A549 treated with ZK216348 at 1 μM for 4 hours (cell line): ENCODE measurements at places on chromosomes 16 and 17. TPM values are rescaled to one million over a fixed set of nuclear protein-coding genes. Genes with fewer than 3 reads are reported as not detected.

The PRAC1 gene
- total RNA-seq = not detected in 5 replicates

The CCL7 gene
- total RNA-seq = 0.65 TPM in 1 of 5 replicates, not detected in the others

The TP53TG3 gene
- 0.39 to 0.70 TPM (median 0.55 TPM) in 3 of 5 replicates, not detected in the others for total RNA-seq

The RNF213 gene
- total RNA-seq = 51.9 to 69.9 TPM (median 67.4 TPM) in 5 replicates

The CFAP97D1 gene
- not detected in 5 replicates for total RNA-seq

The TK1 gene
- total RNA-seq = 220 to 241 TPM (median 230 TPM) in 5 replicates

The CCL8 gene
- total RNA-seq = not detected in 5 replicates

The PTX4 gene
- 0.14 TPM in 1 of 5 replicates, not detected in the others for total RNA-seq

The SPN gene
- total RNA-seq = 0.08 TPM in 1 of 5 replicates, not detected in the others

The BAHCC1 gene
- 6.5 to 12.9 TPM (median 12.1 TPM) in 5 replicates for total RNA-seq

The RNF135 gene
- total RNA-seq = 22.3 to 26.7 TPM (median 24.3 TPM) in 5 replicates

The TNFRSF17 gene
- not detected in 5 replicates for total RNA-seq

The FADS6 gene
- total RNA-seq = not detected in 5 replicates

The CD300LB gene
- 0.11 TPM in 1 of 5 replicates, not detected in the others for total RNA-seq

The CLEC18B gene
- 0.12 to 0.84 TPM (median 0.27 TPM) in 5 replicates for total RNA-seq

The UNC45B gene
- total RNA-seq = not detected in 5 replicates

The CISD3 gene
- total RNA-seq = 50.8 to 89.6 TPM (median 85.2 TPM) in 5 replicates

The C16orf96 gene
- 0.04 to 0.06 TPM in 2 of 5 replicates, not detected in the others for total RNA-seq

The CAPNS2 gene
- not detected in 5 replicates for total RNA-seq

The KRT26 gene
- not detected in 5 replicates for total RNA-seq

The HCRT gene
- total RNA-seq = 0.55 TPM in 1 of 5 replicates, not detected in the others

The KLHL11 gene
- 1.9 to 4.3 TPM (median 2.5 TPM) in 5 replicates for total RNA-seq

The CCL17 gene
- not detected in 5 replicates for total RNA-seq

The EXOC3L1 gene
- total RNA-seq = 0.07 to 0.27 TPM (median 0.27 TPM) in 3 of 5 replicates, not detected in the others

The WDR45B gene
- total RNA-seq = 87.9 to 93.2 TPM (median 91.2 TPM) in 5 replicates

The KRTAP16-1 gene
- not detected in 5 replicates for total RNA-seq

The CCL5 gene
- 1.0 to 2.3 TPM (median 1.5 TPM) in 5 replicates for total RNA-seq

The LRRC46 gene
- total RNA-seq = 3.1 to 4.2 TPM (median 3.9 TPM) in 5 replicates

The CRISPLD2 gene
- 2.6 to 3.5 TPM (median 3.1 TPM) in 5 replicates for total RNA-seq

The TRIM47 gene
- total RNA-seq = 117 to 177 TPM (median 163 TPM) in 5 replicates

The MPP2 gene
- total RNA-seq = 0.99 to 2.4 TPM (median 2.0 TPM) in 5 replicates

The CPHXL2 gene
- total RNA-seq = not detected in 5 replicates

The CCP110 gene
- 5.9 to 10.3 TPM (median 9.1 TPM) in 5 replicates for total RNA-seq
